ENCODE measurements at places on chromosomes 4 and X.

GRCh38 chrX:39318506-39319343 lies 517.5 kb downstream of the MID1IP1 start:
- DNase-seq, result no peak

GRCh38 chrX:46311581-46312120 lies 233.6 kb downstream of the ZNF674 start:
- DNase-seq, result no peak

GRCh38 chr4:153467897-153468262 lies 1.7 kb downstream of the TMEM131L start:
- DNase-seq, result no peak

GRCh38 chr4:1410491-1411325 lies 4.5 kb upstream of the NKX1-1 start:
- DNase-seq, result no peak

GRCh38 chr4:41394481-41394894 lies 137.8 kb downstream of the UCHL1 start:
- DNase-seq, result no peak

Data from fibroblast of skin of left quadriceps (primary cell).